T-cell (primary cell): ENCODE measurements at places on chromosomes 2 and 18.

GRCh38 chr18:49858309-49859020 lies 45.1 kb upstream of the ACAA2 start:
- no peak for DNase-seq

GRCh38 chr2:236601316-236602202 lies 31.9 kb downstream of the ACKR3 start:
- DNase-seq, result no peak

DNA sequence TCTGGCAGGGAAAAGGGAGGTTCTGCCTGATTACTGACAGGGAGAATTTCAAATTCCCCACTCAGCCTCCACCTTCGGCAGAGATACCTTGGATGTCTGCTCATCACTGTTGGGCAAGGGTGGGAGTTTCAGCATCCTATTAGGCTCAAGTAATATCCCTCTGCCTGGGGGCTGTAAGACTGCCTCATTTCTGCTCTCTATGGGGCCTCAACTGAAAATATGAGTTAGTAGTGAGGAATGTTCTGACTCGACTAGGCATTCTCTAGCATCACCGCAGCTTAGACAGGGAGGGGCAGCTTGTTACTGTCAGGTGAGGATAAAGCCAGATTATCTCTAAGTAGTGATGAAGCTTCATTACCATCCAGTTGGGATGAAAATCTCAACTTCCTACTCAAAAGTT lies 87.7 kb upstream of the LRP1B start:
- DNase-seq, result no peak

DNA sequence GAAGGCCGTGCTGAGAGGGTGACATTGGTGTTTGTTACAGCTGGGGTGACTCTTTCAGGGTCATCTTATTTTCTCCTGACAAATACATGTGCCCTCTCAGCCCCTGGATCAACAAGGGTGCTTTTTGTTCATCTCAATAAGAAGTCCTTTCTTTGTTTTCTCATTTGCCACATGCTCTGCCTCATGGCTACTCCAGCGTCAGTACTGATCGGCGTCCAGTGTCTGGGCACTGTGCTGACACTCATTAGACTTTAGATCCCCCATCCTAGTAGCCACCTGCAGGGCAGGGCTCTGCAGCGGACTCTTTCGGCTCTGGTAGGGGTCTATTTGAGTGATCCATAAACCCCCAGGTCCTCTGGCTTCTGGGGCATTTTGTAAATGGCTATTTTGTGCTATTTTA lies 38.4 kb downstream of the NPPC start:
- no peak for DNase-seq

DNA sequence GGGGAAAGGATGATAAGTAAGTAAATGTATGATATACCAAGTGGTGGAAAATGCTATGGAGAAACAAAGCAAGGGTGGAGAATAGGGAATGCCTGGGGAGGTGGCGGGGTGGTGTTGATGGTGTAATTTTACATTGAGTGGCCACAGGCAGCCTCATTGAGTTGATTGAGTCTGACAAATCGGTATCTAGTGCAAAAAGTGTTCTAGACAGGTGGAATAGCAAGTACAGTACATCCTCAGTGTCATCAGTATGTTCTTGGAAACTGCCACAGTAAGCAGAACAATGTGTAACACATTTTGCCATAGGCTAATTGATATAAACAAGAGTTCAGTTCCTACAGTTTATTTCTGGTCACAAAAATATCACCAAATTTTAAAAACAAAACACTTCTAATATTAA lies 46.4 kb downstream of the UGP2 start:
- no peak for DNase-seq

GRCh38 chr18:12515550-12515949 lies 107.8 kb downstream of the PRELID3A start:
- no peak for DNase-seq

- DNase-seq, result no peak
Observed at GRCh38 chr2:32743480-32744236, 115.8 kb downstream of the TTC27 start.

DNA sequence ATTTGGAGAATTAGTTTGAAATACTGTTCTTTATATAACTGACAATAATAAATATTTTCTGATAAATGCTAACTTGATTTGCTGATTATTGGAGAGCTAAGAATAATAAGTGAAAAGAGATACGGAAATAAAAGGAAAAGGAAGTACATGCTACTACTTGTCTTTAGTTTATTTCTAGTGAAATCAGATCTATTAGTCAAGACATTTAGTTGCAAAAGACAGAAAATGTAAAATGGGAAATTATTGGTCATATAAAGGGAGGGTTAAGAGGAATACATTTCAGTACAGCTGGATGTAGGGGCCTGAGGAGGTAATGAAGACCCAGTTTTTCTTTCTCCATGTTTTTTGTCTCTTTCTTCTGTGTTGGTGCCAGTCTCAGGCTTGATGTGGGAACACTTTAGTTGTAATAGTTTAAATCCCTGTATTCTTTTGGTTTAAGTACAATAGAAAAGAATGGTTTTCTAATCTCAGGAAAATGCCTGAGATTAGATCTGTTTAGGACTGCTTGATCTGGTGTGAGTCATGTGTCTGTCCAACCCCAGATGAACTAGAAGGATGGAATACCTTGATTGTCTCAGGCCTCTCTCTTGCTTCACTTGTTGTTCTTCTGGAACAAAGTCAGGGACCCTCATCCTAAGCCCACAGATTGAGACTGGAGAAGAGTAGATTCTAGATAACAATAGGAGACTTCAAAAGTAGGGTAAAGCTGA lies 58.0 kb downstream of the PLCL1 start:
- no peak for DNase-seq

GRCh38 chr18:5582849-5583681 lies 39.3 kb upstream of the EPB41L3 start:
- no peak for DNase-seq
